NCI-H2081 treated with DMSO at 0.1 percent for 48 hours (cell line): ENCODE measurements at places on chromosomes 1 and 21.

GRCh38 chr1:216910081-216910840 lies 187.0 kb upstream of the ESRRG start:
- DNase-seq, result no peak

- no peak for DNase-seq
Measured at GRCh38 chr1:7852804-7853683, at the start of gene UTS2. Gene UTS2 (minus strand): TSS chr1:7853065. CDS start chr1:7853003, 62 bp downstream.

- no peak for DNase-seq
Measured at GRCh38 chr1:244304156-244304555, 147.6 kb downstream of the ADSS2 start.

- no peak for DNase-seq
Measured at GRCh38 chr1:84086189-84086588, 57.9 kb upstream of the PRKACB start.

DNA sequence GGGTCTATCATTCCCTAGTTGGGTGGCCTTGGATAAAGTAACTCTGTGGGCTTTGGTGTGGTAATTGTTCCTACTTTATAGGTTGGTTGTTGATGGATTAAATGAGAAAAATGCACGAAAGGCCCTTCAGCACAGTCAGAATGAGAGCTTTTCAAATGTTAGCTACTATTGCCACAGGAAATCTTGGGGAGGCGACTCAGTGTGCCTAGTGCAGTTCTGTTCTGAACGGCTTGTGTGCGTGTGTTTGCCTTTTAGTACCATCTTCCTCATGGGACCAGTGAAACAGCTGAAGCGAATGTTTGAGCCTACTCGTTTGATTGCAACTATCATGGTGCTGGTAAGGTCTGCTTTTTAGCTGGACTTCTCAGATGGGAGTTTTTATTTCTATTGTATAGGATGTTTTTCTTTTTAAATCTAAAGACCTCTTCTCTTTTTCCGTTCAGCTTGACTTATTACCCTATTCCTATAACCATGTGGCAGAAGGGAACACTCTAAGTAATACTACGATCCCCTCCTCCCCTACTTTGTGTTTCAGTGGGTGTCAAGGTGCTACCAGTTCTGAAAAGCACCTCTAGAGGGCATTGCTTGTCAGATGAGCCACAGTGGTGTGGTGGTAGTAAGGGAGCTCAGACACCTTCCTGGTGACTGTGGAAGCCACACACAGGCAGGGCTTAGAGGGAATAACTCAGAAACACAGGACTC lies 9.2 kb downstream of the SFT2D2 start:
- DNase-seq, result peak; percentile 7

GRCh38 chr1:12600880-12601633 lies 17.0 kb downstream of the DHRS3 start:
- no peak for DNase-seq
